Hepatocyte (in vitro differentiated cells): ENCODE measurements at places on chromosomes 5 and 9.

GRCh38 chr5:118919016-118919415, 69.3 kb downstream of the DTWD2 start:
- peak; percentile 27 for DNase-seq

DNA sequence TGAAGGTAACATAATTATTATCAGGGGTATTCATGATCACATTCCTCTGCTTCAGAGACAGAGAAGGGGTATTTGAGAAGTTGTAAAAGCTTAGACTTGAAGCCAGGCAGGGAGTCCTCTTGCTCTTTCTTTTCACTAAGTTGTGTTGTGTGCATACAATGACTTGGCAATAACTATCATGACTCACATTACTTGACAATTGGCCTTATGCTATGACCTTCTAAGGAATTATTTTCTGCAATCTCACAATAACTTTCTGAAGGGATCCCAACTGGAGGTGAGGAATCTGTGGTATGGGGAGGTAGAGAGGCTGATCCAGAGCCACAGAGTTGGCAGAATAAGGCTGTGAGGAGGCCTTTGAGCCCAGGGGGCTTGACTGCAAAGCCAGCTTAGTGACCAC, 622.3 kb downstream of the MTRR start:
- no peak for DNase-seq

GRCh38 chr9:98533866-98534265, 174.9 kb downstream of the GABBR2 start:
- DNase-seq: no peak

GRCh38 chr5:113265190-113265589, 169.6 kb downstream of the TSSK1B start:
- DNase-seq: no peak

DNA sequence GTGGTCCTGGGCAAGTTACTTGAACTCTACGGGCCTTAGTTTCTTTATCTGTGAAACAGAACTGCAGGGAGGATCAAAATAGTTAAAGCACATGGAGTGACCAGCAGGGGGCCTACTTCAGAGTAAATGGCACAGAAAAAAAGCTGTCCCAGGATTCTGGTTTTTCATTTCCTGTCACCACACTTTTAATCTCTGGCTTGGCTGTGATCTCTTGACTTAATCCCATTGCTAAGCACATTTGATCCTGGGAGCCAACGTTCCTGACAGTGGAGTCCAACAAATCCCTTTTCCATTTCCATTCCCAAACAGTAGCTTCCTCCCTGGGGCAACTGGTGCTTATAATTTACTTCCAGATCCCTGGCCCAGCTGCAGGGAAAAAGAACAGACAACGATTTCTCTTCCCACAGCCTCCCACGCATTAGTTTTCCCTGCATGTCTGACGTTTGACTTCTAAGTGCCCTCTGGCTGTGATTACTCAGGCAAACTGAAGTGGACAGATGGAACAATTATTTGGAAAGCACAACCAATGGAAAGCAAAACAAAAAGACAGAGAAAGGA, 136.5 kb upstream of the STK32A start:
- DNase-seq: peak; percentile 55

DNA sequence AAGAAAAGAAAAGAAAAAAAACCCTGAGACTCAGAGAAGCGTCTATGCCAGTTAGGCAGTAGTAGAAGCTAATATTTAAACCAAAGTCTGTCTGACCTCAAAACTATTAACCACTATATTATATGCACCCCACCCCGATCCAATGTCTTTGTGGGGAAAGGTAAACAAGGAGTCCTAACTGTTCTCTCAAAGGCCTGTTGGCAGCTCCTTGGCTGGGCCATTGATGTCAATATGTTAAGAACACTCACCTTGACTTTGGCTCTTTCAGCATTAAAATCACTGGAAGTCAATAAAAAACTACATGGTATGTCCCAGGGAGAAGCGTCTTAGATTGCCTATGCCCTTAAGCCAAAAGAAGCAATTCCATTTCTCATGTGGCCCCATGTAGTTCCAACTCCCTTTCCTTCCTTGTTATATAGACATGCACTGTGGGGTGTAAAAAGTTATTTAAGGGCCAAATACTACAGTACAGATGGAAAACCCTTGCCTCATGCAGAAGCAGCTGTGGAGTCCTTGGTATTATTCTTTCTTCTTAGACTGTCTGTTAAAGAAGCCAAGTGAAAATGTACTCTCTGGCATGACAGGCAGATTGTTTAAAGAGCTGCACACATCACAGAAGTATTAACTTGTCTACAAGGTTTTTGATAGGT, 308.6 kb upstream of the RPS23 start:
- DNase-seq: peak; percentile 17

- DNase-seq: no peak
Measured at GRCh38 chr5:122083535-122083934, 5.5 kb upstream of the LOX start.

GRCh38 chr5:98602534-98603112, 170.8 kb upstream of the RGMB start:
- no peak for DNase-seq

GRCh38 chr5:74556631-74557595, 83.6 kb downstream of the ENC1 start:
- no peak for DNase-seq

- no peak for DNase-seq
Measured at GRCh38 chr9:14893280-14893679, 16.9 kb downstream of the FREM1 start.

DNA sequence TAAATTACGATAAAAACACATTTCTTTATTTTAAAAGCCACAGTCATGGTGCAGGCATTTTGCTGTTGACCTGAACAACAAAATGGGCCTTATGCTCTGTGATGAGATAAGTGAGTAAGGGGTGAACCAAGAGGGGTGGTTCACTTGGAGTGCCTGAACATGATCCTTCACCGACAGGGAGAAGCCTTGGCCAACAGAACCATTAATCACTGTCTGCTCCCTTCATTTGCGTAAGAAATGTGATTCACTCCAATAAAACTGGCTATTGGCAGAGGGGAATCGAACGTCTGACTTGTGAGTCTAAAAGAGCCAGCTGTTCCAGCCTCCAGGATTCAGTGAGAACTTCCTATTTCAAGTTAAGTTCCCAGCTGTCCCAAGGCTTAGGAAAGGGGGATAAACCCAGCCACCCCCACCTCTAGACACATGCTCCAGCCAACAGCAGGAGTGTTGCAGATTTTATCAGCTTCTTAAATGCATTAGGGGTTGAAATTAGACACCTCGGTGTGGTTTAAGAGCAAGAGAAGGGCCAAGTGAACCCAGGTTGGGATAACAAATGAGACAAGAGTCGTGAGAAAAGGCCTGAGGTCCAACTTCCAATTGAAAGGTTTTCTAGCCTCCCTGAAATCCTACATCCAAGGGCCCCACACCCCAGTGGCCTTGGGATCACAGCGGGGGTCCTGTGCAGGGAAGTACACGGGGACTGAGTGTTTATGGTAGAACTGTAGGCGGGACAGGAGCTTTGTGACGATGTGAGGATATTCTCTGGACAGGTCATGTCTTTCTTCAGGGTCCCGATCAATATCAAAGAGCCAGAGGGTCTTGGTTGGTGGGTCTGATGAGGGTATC, 131.4 kb upstream of the LHFPL2 start:
- no peak for DNase-seq

GRCh38 chr9:3585606-3586005, 59.8 kb upstream of the RFX3 start:
- DNase-seq: no peak
